Activated effector memory CD4-positive, alpha-beta T cell treated with Interleukin-2 at 50 U/mL for 16 hours (primary cell): ENCODE measurements at places on chromosomes 11 and 22.

DNA sequence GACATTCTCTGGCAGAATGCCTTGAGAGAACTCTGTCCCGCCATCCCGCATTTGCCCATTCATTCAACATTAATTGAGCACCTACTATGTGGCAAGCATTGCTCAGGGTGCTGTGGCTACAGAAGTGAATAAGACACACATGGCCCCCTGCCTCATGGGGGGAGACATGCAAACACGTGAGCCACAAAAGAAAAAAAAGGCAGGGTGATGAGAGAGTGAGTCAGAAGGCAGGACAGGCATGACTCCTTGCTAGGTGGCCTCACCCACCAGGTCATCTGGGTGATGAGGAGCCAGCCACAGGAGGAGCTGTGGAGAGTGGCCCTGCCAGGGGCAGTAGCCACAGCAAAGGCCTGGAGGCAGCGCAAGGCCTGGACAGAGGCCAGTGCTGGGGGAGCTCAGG is 4.9 kb downstream of the CHRM4 start:
- no peak for DNase-seq

DNA sequence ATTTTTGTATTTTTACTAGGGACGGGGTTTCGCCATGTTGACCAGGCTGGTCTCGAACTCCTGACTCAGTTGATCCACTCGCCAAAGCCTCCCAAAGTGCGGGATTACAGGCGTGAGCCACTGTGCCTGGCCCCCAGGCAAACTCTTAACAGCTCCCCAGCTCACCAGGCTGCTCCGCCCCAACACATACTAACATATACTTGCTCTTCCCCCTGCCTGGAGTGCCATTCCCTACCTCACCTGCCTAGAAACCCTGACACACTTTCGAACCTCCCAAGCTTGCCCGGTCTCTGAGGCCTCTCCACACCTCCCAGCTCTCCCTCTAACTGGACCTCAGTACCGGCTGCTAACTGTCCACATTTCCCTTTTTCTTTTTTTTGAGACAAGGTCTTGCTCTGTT is 8.5 kb downstream of the MAP4K2 start:
- no peak for DNase-seq

DNA sequence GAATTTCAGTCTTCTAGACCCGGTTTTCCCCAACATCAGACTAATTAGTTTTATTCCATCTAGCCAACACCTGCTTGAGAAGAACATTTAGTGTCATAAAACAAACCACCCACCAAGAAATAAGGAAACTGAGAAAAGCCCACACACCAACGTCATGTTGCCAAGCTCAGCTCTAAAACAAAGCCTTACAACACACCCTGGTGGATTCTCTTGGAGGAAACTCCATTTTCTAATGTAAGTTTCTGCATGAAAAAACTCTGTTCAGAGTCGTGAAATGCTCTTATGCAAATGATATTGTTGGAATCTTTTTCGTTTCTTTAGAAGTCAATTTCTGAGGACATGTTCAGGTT is 105.0 kb upstream of the RAG2 start:
- DNase-seq: no peak

- no peak for DNase-seq
Measured at GRCh38 chr22:50520826-50521453, 4.5 kb downstream of the SCO2 start.

GRCh38 chr11:120819437-120820365 is 204.2 kb upstream of the TBCEL start:
- DNase-seq: no peak

GRCh38 chr11:6489306-6489705 is 7.8 kb upstream of the DNHD1 start:
- DNase-seq: no peak

DNA sequence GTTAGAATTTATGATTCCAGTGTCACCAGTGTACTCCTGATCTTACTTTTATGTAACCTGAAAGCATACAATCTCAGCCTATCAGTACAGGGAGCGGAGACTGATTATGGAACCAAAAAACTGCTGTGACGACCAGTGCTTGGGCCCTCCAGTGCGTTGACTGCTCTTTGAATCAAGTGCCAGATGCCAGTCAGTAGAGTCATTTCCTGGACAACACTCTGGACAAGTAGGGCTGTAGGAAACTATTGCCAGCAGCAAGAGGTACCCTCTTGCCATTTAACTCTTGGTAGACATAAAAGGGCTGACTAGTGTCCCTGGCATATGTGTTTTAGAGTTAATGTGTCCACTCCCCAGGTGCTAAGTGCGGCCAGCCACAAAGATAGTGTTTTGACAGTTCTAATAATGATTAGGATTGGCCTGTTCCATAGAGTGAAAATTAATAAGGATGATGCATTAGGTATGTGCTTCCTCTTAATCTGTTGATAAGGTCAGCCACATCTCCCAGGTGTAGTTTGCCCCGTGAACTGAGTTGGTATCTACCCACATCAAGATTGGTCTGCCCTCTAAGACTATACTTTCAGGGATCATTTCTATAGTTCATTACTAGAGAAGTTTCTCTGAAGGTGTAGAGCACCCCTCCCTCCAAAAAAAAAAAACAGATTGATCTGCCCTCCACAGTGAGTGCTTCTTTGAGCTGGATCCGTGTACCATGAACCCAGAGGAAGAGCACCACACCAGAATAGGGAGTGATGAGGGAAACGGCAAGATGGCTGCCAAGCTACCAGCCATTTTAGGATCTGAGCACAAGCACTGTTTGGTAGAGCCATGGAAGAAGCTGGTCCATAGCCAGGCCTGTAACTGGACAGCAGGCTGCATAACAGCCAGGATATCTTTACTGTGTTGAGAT is 20.7 kb upstream of the AIFM3 start:
- no peak for DNase-seq
